ENCODE measurements at places on chromosomes 7 and 10.

GRCh38 chr7:141402277-141402996, 148.8 kb upstream of the AGK start:
- DNase-seq, result no peak

DNA sequence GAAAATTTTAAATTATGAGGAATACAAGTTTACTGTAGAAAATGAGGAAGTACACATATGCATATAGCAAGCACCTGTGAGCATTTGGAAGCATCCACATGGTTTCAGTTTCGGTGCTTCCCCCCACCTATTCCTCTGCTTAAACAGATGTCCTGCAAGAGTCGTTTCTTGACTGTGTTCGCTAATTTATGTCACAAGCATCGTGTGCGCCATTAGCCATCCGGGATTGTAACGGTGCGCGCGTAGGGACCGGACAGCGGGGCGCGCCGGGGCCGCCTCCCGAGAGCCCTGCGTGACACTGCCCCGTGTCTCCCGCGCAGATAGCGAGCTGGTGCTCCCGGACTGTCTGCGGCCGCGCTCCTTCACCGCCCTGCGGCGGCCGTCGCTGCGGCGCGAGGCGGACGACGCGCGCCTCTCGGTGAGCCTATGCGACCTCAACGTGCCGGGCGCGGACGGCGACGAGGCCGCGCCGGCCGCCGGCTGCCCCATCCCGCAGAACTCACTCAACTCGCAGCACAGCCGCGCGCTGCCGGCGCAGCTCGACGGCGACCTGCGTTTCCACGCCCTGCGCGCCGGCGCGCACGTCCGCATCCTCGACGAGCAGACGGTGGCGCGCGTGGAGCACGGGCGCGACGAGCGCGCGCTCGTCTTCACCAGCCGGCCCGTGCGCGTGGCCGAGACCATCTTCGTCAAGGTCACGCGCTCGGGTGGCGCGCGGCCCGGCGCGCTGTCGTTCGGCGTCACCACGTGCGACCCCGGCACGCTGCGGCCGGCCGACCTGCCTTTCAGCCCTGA, 90.9 kb downstream of the NEURL1 start:
- DNase-seq, result peak; percentile 15

DNA sequence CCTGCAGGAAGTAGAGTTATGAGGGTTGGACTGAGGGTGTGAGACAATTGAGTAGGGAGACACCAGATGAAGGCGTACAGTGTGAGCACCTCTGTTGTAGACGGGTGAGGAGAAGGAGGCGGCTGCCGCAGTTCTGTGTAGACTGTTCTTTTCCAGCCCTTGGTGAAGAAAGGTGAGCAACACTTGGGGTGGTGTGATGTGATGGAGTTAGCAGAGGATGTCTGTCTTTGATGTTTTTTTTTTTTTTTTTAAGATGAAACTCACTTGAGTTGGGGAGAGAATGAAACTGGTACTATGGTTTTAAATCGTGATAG, 42.8 kb upstream of the RNF216 start:
- no peak for DNase-seq

- no peak for DNase-seq
Measured at GRCh38 chr7:111796671-111797070, 234.4 kb upstream of the IMMP2L start.

DNA sequence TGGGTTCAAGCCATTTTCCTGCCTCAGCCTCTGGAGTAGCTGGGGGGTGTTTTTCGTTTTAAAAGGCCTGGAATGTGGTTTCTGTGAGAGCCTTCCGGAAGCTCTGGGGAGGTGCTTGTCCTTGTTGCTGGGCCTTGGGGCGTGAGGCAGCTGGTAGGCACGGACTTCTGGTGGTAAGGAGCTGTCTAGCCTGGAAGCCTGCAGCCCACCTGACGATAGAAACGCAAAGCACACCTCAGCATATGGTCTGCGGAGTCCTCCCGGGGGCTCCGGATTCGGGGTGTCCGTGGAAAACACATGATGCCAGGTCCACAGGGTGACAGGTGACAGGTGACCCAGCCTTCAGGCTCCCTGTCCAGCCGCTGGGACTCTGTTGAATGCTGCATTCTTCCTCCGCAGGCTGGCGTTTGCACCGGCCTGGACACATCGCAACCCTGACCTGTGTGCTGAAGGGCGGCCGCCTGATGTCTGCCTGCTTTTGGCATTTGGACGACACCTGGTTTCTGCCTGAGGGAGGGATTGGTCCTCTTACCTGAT, 37.3 kb downstream of the INPP5A start:
- no peak for DNase-seq

DNA sequence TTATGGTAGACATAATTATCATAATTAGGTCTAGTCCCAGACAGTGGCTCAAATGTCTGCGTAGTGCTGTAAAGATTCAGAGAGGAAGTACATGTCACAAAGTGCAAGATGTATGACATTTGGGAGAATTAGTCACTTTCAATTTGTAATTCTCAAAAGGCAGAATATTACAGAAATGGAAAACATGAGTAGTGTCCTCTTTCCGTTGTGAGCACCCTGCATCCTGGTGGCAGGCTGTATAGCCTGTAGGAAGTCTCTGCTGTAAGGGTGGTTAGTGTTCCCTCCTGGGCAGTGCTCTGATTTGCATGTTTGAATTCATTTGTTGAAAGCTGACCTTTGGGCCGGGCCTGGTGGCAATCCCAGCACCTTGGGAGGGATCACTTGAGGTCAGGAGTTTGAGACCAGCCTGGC, 17.0 kb downstream of the CDK14 start:
- DNase-seq, result no peak
